ENCODE measurements at places on chromosomes 7 and 10. TPM values are rescaled to one million over a fixed set of nuclear protein-coding genes. Genes with fewer than 3 reads are reported as not detected.

Gene SLC13A1
- not detected for total RNA-seq

Gene LLCFC1
- total RNA-seq, result not detected

Gene HPS6
- 26.8 TPM for total RNA-seq

Gene KLF14
- total RNA-seq, result not detected

Gene BAMBI
- 13.6 TPM for total RNA-seq

Gene OR2A1
- 0.36 TPM for total RNA-seq

Gene CASTOR2
- total RNA-seq, result 24.8 TPM
